Karpas-422 (cell line): ENCODE measurements at places on chromosomes 16 and 17. TPM values are rescaled to one million over a fixed set of nuclear protein-coding genes. Genes with fewer than 3 reads are reported as not detected.
A peak's percentile ranks its signal among the peaks of the same experiment; 100 is the strongest.

SDR42E2 gene
- not detected in 2 replicates for total RNA-seq

DNA sequence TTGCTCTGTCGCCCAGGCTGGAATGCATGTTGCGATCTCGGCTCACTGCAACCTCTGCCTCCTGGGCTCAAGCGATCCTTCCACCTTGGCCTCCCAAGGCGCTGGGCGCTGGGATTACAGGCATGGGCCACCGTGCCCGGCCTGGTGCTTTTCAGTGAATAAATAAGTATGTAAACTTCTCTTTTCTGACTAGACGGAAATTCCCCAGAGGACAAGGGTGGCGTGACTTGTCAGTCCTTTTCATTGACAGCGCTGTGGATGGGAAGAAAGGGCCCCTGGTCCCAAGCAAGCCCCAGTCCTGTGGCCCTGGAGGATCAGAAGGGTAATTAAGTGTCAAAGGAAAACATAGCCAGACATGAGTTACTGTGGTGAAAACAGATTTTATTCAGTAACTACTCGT is 9.6 kb upstream of the SPN start:
- DNase-seq, result peak; percentile 77

GRCh38 chr16:17439580-17439979 is 31.2 kb downstream of the XYLT1 start:
- no peak for DNase-seq

PYDC1 gene
- total RNA-seq, result not detected in 2 replicates

GUCY2D gene
- not detected in 2 replicates for total RNA-seq

GRCh38 chr17:29557085-29557738 is 9.6 kb downstream of the ABHD15 start:
- no peak for DNase-seq

GRCh38 chr17:21119247-21119918 is 7.4 kb upstream of the DHRS7B start:
- peak; percentile 90 for DNase-seq

DNA sequence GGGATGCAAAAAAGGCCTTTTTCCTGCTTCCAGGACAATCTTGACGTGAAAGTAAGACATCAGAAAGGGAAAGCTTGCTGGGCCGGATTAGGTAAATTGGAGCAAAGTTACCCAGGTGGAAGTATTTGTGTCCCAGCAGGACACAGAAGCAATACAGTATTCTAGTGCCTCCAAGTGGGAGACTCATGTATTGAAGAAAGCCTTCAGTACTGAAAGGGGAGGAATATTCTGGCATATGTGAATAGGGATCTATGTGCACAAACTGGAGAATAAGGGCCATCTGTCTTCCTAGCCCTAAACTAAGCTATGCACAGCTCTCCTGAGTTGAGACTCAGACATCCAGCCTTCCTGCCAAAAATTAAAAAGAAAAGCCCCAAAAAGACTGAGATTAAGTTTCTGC is 327.3 kb upstream of the CDH8 start:
- DNase-seq, result no peak

GRCh38 chr17:45061606-45062205 is 589 bp downstream of the NMT1 start:
- DNase-seq, result no peak

ITGB4 gene
- total RNA-seq, result 0.11 and 0.19 TPM in 2 replicates
